ENCODE measurements at places on chromosomes 1 and 21.

- peak; percentile 60 for DNase-seq
Measured at GRCh38 chr1:16243936-16244649, 7.1 kb upstream of the CPLANE2 start.

DNA sequence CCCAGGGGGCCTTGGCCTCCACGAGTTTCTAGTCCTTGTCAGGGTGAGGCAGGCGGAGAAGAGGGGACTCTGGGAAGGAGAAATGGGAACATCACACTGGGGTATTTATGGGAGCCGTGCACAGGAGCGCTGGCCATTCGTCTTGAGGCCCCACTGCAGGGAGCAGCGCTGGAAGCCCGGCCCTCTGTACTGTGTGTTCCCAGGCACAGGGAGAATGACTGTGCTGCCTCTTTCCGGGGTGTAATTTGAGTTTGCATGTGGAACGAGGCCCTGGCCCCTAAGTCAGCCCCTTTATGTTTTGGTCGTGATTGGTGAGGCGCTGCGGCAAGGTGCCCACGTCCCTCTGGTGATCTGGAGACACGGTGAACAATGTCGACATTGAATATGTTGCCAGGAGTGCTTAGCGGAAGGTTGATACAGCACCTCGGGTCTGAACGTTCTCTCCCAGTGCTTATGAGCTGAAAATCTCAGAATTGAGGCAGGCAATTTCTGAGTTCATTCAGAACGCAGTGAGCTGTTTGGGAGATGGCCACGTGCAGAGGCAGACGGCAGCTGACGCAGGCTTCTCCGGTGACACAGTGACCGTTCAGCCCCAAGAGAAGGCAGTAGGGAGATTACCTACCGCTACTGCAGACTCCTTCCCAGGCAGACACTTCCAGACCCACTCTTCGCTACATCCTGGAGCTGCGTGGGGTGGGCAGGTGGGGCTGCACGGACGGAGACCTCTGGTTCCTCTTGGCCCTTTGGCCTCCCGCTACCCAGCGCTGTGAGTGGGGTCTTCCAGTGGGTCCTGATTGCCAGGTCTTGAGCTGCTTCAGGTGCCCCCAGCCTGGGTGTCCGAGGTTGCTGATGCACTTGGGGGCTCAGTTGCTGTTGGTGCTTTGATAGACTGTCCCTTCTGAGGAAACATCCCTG lies 265.8 kb downstream of the CAMTA1 start:
- DNase-seq = no peak

DNA sequence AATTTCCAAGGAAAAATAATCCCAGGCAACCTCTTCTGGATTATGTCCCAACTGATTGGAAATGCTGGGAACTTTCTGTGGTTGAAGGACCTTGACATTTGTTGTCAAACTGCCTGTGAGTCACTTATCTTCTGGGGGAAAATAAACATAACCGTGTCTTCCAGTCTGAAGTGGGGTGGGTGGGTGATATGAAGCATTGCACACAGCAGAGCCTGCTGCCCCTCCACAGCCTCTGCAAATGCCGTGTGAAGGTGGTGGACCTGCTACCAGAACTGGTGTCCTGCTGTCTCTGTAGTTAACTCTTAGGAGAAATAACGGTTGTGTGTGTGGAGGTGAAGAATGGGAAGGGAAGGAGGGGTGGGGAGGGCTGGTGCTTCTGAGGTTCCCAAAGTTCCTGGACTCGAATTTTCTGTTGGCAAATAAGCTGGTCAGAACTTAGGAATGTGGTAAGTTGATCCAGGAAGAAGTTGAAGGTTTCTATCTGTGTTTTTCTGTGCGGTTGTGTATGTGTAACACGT lies 23.2 kb downstream of the GALNT2 start:
- DNase-seq = no peak

- no peak for DNase-seq
Measured at GRCh38 chr21:29145354-29145782, 14.9 kb downstream of the MAP3K7CL start.

DNA sequence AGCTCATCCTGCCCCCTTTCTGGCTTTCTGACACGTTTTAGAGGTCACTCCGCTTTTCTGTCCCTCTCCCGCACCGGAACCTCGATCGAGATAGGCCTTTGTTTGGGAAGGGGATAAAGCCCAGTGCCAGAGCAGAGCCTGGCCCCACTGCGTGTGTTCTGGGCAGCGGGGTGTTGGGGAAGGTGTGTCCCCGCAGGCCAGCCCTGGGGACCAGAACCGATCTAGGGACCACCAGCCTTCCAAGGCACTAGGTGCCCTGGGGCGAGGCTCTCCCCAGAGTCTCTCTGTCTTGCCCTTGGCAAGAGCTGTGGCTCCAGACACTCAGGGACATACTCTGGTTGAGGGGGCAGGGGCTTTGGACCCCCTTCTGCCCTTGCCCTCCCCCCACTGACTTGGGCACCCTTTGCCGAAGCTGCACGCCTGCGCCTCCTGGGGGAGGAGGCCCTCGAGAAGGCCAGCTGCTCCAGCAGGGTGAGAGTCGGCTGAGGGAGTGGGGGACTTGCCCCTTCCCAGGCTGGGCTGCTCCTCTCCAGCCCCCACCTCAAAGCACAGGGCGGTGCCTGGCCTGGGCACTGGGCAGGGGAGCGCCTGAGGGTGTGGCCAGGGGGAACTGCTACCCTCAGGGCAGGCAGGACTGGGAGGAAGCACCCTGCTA lies 16.4 kb downstream of the PRXL2B start:
- no peak for DNase-seq

GRCh38 chr21:36627242-36627641 lies 71.7 kb upstream of the SIM2 start:
- no peak for DNase-seq
